ENCODE measurements at places on chromosomes 6 and 20.

- no peak for DNase-seq
Measured at GRCh38 chr20:13430346-13431002, 208.3 kb downstream of the TASP1 start.

GRCh38 chr20:33843050-33843449 lies 31.9 kb downstream of the CHMP4B start:
- DNase-seq = no peak

DNA sequence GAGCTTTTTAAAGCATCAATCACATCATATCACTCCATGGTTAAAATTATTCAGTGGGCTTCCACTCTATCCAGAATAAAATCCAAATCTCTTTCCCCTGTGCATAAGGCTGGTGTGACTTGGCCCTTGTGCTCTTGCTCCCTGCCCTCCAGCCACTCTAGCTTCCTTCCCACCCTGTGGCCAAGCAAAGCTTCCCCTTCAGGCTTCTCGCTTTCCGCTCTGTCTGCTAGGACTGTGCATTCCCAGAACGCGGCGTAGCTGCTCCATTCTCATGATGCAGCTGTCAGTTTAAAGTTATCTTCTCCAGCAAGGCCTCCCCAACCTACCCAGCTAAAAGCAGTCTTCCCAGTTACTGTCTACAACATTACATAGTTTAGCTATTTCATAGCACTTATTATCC lies 19.4 kb upstream of the KCNK16 start:
- no peak for DNase-seq

DNA sequence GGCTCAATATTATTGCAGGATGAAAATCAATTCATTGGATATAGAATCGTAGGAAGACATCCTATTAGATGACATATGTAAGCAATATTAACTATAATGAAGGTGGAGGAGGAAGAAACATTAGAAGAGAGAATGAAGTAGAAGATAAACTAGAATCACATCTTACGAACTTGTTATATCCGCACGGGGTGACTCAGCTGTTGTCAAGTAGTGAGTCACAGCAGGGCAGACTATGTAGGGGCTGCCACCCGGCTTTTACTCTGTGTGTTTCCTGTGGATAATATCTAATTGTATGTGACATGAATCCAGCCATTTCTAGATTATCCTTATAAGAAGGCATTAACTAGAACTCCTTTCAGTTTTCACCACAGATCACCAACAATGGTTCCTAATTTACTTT lies 520.2 kb downstream of the DOK5 start:
- no peak for DNase-seq

- DNase-seq = no peak
Measured at GRCh38 chr20:45555198-45555597, 8.0 kb upstream of the EPPIN start.

- DNase-seq = no peak
Measured at GRCh38 chr6:70811788-70812187, 144.1 kb downstream of the SMAP1 start.

DNA sequence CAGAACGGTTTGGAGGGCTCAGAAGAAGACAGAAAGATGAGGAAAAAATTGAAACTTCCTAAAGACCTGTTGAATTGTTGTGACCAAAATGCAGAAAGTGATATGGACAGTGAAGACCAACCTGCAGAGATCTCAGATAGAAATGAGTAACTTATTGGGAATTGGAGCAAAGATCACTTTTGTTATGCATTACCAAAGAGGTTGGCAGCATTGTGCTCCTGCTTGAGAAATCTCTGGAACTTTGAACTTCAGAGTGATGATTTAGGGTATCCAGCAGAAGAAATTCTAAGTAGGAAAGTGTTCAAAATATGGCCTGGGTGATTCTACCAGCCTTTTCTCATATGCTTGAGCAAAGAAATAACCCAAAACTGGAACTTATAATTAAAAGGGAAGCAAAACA lies 136.0 kb downstream of the GJA1 start:
- no peak for DNase-seq

GRCh38 chr6:36692220-36692619 lies 5.4 kb upstream of the RAB44 start:
- DNase-seq = no peak

- DNase-seq = no peak
Measured at GRCh38 chr20:42531508-42531961, 658.2 kb downstream of the PTPRT start.

DNA sequence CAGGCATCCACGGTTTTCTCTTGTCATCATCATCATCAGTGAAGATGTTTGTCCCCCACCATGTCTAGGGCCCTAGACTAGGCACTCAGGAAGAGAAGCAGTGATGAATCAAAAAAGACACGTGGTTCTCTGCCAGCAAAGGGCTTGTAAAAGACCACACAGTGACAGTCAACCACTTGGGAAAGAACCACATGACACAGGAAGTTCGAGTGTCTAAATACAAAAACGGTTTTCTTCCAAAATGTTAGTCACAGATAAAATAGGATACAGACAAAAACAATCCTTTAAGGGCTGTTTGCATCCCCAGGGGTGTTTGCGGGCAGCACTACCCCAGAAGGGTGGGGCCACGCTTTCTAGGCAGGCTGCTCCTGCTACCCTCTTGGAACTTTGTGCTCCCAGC lies 356.8 kb upstream of the AGPAT4 start:
- DNase-seq = no peak

Data from brain microvascular endothelial cell (primary cell).